ENCODE measurements at places on chromosomes 7 and 10.

DNA sequence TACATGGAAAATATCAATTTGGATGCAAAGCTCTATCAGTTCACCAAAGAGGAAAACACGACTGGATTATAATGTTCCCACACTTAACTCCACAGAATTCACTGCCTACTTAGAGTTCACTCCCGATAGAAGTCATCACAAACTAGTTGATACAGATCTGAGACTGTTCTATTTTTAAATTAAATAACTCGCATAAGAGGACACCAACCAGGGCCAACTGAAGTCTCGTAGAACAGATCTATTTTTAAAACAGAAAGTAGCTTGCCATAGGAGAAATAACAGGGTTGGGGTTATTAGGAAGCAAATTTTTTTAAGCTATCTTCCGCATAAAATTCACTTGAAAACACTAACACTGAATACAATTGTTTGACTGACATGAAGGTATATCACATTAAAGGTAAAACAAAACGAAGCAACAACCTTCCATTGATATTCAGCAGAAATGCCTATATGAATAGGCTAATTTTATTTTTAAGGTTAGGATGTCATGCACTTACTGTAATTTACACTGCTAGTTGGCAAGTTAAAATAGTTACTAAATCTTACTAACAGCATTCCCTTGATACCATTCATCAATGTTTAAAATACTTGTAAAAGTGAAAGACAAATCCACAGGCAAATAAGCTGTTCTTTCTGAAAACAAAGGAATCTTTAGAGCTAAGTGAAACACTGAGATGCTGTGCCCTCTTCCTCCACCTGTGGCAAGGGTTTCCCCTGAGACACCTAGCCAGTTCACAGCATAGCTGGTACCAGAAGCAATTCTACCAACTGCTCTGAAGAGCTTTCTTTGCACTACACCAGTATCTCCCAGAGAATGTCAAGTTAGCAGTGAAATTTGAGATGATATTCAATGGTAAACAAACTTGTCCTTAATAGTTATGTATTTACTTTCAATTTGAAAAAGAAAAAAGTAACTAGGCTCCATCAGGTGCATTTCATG lies 186.7 kb upstream of the ANK3 start:
- no peak for DNase-seq

- no peak for DNase-seq
Observed at GRCh38 chr7:116829041-116829440, 33.3 kb upstream of the CAPZA2 start.

DNA sequence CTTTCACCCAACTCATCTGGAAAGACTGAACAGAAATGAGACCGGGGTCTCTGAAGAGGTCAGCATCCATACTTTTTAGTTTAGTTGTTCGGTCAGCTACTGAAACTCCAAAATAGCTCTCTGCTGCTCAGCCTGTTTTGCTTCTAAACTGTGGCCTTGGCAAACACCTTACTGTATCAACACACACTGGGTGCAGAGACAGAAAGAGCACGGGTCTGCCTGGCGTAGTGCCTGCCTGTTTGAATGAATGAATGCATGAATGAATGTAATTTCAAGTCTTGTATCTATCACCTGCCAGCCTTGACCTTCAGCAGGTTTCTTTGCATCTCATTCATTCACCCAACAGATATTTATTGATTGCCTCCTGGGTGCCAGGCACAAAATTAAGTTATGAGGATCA lies 98.4 kb downstream of the PLPP4 start:
- no peak for DNase-seq

- DNase-seq, result no peak
Observed at GRCh38 chr7:69076566-69076965, 521.7 kb upstream of the AUTS2 start.

DNA sequence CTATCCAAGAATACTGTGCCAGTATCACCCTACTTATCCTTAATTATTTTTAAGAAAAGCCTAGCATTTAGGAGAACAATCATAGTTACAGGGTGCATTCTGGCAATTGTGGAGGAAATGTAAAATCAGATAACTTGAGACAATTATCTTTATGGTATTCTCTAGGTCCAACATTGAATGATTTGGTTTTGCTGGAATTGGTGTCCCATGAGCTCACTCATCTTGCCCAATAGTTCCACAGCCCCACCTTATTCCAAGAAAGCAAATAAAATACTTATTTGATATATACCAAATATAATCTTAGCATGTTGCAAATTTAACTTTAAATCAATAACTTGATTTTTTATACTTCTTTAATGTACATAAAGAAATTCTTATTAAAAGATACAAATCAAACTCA lies 65.3 kb downstream of the DGKB start:
- DNase-seq, result no peak

DNA sequence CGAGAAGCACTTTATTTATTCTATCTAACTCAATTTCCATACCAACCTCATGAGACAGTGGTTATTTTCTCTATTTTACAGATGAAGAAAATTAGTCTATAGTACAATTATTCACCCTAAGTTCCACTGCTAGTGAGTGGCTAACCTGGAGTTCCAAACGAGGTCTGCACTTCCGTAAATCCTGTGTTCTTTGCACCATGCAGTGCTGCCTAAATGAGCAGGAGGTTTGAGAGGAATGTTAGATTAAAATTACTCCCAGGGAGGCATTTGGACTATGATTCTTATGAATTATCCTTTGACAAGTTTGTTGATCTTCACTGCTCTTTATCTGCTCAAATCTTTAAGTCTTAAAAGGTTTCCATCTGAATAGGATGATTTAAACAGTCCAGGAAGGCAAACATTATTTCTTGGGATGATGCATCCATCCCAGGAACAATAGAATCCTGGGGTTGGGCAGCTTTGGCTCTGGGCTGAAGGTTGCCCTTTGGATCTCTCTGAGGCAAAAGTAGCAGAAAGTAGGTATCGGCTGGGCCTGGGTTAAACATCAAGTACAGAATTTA lies 400.8 kb downstream of the REEP3 start:
- DNase-seq, result no peak

GRCh38 chr7:18902892-18903291 lies 214.5 kb downstream of the TWIST1 start:
- DNase-seq, result no peak

DNA sequence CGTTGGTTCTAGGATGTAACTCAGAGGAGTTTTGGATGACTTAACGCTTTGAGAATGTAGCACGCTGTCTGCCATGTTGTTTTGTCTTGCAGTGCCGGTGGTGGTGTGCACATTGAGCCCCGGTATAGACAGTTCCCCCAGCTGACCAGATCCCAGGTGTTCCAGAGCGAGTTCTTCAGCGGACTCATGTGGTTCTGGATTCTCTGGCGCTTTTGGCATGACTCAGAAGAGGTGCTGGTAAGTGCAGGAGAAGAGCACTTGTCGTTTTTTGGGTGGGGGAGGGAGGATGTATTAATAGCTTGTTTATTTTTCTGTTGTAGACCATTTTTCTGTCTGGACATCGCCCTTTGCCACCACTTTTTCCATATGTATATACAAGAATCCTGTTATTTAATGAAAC lies 6.3 kb downstream of the NDUFB2 start:
- no peak for DNase-seq

DNA sequence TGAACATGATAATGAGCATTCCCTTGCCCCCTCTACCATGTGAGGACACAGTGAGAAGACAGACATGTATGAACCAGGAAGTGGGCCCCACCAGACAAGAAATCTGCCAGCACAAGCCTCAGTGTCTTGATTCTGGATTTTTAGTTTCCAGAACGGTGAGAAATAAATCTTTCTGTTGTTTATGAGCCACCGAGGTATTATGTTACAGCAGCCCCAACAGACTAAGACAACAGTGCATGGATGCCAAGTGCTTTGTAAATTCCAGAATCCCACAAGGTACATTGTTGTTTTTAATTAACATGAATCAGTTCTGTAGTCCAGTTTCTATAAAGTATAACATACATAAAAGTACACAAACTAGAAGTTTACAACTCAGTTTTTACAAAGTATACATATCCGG lies 162.2 kb downstream of the ARHGAP21 start:
- DNase-seq, result no peak

DNA sequence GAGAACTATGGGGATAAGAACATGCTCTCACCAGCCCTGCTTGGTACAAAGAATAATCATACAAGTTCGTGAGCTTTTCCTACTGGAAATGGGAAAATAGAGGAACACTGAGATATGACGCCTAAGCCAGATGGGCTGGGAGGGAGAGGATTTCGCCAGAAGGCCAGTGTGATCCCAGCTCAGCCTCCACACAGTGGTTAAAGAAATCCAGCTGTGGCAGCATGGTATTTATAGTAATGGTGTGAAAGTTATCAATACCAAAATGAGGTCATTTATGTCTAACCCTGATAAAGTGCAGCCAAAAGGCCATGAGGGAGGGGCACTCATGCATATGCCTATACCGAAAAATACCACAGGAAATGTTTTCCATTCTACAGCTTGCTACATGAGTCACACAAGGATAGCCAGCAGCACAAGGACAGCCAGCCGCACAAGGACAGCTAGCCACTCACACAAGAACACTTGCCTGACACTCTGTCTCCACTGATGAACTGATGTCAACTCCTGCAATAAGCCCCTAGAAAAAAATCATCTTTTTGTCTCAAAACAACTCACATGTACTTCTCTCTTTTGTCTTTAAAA lies 49.4 kb downstream of the FRMPD2 start:
- no peak for DNase-seq

GRCh38 chr10:132388891-132389432 lies 8.0 kb upstream of the PWWP2B start:
- DNase-seq, result no peak

DNA sequence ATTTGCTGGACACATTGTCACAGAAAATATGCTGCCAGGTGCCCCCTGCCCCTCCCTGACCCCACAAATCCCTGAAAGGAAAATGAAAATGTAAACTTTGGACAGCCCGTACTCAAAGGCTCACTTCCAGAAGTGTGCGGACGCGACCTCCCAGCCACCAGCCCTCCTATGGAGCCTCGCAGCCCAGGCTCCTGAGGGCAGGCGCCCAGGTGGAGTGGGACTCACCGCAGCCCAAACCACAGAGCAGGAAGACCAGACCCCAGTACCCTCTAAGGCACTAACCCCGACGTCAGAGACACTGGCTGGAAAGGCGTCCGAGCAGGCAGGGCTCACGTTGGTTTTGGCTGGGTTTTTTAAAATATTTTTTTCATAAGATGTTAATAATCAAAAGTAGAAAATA lies 57.3 kb downstream of the CSGALNACT2 start:
- DNase-seq, result no peak

GRCh38 chr7:14626076-14626475 lies 276.5 kb downstream of the DGKB start:
- DNase-seq, result no peak

GRCh38 chr7:85565276-85565675 lies 378.4 kb upstream of the SEMA3D start:
- DNase-seq, result no peak

- no peak for DNase-seq
Observed at GRCh38 chr7:43553999-43554398, 28.9 kb upstream of the STK17A start.

- DNase-seq, result no peak
Observed at GRCh38 chr10:85967594-85967993, 399.0 kb downstream of the GRID1 start.

DNA sequence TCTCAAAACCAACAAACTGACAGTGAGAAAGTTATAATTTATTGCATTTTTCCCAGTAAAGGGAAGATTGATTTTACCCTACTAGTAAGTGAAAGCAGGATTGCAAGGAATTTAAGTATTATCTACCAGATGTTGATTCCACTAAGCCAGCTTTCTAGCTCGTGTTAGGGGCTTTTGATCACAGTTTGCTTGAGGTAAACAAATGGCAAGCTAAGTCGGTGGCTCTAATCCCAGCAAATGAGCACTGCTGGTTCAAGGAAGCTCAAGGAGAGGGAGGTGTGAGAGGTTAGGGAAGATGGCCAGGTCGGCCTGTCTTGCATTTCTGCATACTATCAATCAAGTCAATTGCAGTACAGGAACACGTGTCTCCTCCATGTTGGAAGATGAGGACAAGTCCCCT lies 448.7 kb upstream of the POM121L12 start:
- DNase-seq, result no peak

DNA sequence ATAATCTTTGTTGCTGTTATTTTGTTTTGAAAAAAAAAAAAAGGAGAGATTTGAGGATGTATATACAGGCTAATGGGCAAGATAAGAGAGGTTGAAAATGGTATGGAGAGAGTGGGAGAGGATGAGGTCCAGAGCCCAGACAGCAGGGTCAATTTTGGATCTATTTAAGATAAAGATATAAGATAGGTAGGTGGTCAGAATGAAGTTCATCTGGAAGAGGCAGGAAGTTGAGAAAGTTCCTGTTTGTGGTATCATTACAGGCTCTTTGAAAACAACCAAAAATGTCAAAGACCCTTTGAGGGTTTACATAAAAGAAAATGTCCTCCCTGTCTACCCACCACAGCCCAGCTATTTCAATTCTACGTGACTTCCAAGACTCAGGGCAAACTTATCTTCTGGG lies 7.5 kb downstream of the CEP41 start:
- no peak for DNase-seq

- DNase-seq, result no peak
Observed at GRCh38 chr10:128416231-128416630, 290.0 kb upstream of the MKI67 start.

Measured in stimulated activated CD8-positive, alpha-beta memory T cell treated with anti-CD3 and anti-CD28 coated beads, Interleukin-2, amount 100 ng/mL, for 48 hours (primary cell).